Activated gamma-delta T cell (primary cell): ENCODE measurements at places on chromosomes 7 and 10.

GRCh38 chr10:97353945-97354344 lies 19.4 kb upstream of the FRAT2 start:
- DNase-seq, result no peak

DNA sequence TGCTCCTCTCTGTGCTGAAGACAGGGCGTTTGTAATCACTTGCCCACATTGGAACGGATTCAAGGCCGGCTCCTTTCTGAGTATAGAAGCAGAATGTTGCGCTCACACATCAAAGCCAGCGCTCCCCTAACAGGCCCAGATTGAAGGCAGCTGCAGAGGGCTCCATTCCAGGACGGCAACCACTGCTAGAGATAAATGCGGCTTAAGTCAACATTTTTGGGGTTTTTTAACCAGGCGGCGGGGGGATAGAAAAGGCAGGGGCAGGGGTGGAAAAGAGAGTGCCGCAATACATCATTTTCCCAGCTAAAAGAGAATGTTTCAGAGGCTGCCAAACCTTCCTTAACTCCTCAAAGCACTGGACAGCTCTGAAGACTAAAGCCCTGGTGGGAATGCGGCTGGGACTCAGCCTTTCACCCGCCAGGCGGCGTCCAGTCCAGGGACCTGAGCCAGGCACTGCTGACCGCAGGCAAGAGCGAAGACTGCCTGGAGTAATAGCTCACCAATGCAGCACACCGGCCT lies 189.6 kb downstream of the TNS3 start:
- DNase-seq, result no peak

GRCh38 chr10:122279725-122280141 lies 8.6 kb downstream of the BTBD16 start:
- DNase-seq, result no peak

- no peak for DNase-seq
These were observed 264.3 kb downstream of the RNLS start for GRCh38 chr10:88318803-88319202.

GRCh38 chr10:44394696-44395381 lies 9.9 kb upstream of the CXCL12 start:
- no peak for DNase-seq

GRCh38 chr7:53996876-53997275 lies 545.3 kb upstream of the VSTM2A start:
- DNase-seq, result no peak

DNA sequence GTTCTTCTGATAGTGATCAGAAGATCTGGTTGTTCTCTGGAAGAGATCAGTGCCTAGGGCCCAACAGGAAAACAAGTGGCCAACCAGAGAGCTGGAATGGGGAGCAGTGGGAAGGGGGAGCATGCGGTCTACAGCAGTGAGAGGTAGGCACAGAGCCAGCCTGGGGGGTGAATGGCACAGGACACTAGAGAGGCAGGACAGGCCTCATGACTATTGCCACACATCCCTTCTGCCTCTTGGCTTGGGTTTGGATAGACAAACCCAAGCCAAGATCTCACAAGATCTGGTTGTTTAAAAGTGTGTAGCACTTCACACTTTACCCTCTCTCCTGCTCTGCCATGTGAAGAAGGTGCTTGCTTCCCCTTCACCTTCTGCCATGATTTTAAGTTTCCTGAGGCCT lies 224.4 kb downstream of the ARHGAP12 start:
- DNase-seq, result no peak

DNA sequence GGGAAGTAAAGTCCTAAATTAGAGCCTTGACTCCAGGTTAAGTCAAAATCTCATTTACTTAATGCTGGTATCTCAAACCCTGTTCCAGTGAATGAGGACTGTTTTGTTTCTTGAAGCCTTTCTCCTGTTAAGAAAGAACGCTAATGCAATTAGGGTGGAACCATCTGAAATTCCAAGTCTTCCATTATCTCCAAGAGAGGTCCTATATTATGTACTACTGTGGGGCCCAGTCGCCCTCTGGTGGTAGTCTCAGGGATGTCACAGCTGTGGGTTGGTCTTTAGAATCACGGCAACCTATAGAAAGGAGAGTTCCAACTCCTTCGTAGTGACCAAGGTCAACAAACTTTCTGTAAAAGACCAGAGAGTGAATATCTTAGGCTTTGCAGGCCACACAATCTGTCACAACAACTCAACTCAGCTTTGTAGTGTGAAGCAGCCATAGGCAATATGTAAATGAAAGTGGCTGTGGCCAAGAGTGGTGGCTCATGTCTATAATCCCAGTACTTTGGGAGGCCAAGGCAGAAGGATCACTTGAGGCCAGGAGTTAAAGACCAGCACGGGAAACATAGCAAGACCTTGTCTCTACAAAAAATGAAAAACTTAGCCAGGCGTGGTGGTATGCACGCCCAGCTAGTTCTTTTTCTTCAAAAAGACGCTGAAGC lies 9.3 kb downstream of the RPP38 start:
- DNase-seq, result no peak

DNA sequence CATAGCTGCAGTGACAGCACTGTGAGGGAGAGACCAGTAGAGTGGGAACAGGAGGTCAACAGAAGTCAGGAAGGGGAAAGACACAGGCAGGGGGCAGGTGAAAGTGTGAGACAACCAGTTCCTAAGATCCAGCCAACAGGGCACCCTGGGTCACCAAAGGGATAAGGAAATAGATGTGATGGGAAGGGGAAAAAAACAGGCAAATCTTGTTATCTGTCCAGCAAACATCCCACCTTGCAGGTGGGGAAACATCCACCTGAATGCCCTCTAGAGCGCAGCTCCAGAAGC lies 42.5 kb downstream of the DPCD start:
- no peak for DNase-seq
